ENCODE measurements at places on chromosomes 1 and 21. TPM values are rescaled to one million over a fixed set of nuclear protein-coding genes. Genes with fewer than 3 reads are reported as not detected.
A peak's percentile ranks its signal among the peaks of the same experiment; 100 is the strongest.

- peak; percentile 63 for DNase-seq
Measured at GRCh38 chr1:53754484-53755312, 15.7 kb upstream of the GLIS1 start.

- no peak for DNase-seq
Measured at GRCh38 chr1:228872080-228872479, 136.8 kb downstream of the RHOU start.

DNA sequence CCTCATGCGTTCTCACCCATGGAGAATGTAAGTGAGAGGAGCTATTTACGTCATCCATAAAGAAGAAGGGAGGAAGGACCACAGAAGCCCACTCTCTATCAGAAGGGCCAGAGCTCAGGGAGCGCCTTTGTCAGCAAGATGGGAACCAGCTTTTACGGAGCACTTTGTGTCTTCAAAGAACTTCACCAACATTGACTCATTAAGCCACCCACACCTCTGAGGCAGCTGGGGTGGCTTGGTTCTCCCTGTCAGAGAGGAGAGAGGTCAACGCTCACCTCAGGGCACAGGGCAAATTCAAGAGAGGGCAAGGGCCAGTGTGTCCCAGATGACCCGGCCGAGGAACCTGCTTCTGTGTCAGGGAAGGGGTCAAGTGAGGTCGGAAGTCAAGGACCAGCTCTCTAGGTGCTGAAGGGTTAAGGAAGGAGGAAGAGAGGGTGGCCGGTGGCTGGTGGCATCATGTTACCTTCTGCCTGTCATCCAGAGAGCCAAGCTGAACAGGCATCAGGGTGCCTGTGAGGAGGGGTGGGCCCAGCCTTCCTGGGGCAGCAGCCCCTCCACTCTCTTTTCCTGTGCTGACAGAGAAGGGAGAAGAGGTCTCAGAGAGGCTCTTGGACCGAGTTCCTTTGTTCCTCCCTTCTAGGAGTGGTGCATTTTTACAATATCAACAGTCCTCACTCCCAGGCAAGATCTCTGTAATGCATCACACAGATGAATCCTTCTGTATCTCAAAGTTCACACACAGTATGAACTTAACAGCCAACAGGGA, 109.0 kb downstream of the ETS2 start:
- no peak for DNase-seq

GRCh38 chr1:2156866-2157265, 37.7 kb downstream of the FAAP20 start:
- no peak for DNase-seq

DNA sequence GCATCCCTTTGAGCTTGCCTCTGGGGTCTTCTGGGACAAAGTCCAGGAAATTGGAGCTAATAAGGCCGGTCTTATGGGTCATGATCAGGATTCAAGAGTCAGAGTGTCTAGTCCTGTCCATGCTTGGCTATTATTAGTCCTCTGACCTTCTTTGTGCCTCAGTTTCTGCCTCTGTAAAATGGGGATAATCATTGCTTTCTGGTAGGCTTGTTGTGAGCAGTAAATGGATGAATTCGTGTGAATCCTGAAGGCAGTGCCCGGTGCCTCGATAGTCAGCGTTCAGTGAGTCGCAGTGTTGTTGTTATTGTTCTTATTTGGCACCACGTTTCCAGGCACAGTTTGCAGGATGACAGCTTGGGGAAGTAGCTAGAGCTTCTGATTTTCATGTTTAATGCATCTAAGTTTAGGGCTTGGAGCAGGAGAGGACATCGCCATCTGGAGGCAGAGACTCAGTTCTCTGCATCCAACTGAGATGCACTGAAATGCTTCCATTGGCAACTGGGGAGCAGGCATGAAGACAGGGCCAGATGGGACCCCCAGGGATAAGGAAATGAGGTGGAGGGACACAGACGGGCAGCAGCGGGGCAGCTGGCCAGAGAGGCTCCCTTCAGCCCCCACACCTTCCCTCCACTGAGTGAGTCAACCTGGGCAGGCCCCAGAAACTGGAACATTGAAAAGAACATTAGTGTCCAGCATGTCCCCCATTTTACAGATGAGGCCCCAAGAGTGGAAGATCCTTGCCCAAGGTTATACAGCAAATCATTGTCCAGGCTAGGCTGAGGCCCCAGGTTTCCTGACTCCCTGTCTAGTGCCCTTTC, 160.3 kb downstream of the PTPRU start:
- DNase-seq = no peak

GRCh38 chr1:15722836-15723532, 13.1 kb upstream of the SLC25A34 start:
- no peak for DNase-seq

The HPDL gene
- total RNA-seq = 0.21 TPM

The SPRR5 gene
- total RNA-seq = not detected

The GRHL3 gene
- 26.8 TPM for total RNA-seq

The ZNF697 gene
- 15.0 TPM for total RNA-seq

The CD55 gene
- 30.6 TPM for total RNA-seq
